ENCODE measurements at places on chromosomes 5 and 9. TPM values are rescaled to one million over a fixed set of nuclear protein-coding genes. Genes with fewer than 3 reads are reported as not detected.

Gene SPATA31E1
- not detected for polyA plus RNA-seq

Gene ZDHHC11B
- 0.46 TPM for polyA plus RNA-seq

Gene NNT
- 28.8 TPM for polyA plus RNA-seq

Gene MARCOL
- not detected for polyA plus RNA-seq

Gene OR13D1
- polyA plus RNA-seq, result not detected

Gene SNAPC3
- polyA plus RNA-seq, result 21.7 TPM

Gene TRIM36
- polyA plus RNA-seq, result 5.0 TPM

Gene SLCO6A1
- polyA plus RNA-seq, result not detected
